Urothelium cell line (cell line): ENCODE measurements at places on chromosomes 2 and 18.

GRCh38 chr18:43620936-43621335 is 343.6 kb upstream of the SYT4 start:
- peak; percentile 19 for DNase-seq

GRCh38 chr2:239286901-239287300 is 113.9 kb downstream of the HDAC4 start:
- no peak for DNase-seq

DNA sequence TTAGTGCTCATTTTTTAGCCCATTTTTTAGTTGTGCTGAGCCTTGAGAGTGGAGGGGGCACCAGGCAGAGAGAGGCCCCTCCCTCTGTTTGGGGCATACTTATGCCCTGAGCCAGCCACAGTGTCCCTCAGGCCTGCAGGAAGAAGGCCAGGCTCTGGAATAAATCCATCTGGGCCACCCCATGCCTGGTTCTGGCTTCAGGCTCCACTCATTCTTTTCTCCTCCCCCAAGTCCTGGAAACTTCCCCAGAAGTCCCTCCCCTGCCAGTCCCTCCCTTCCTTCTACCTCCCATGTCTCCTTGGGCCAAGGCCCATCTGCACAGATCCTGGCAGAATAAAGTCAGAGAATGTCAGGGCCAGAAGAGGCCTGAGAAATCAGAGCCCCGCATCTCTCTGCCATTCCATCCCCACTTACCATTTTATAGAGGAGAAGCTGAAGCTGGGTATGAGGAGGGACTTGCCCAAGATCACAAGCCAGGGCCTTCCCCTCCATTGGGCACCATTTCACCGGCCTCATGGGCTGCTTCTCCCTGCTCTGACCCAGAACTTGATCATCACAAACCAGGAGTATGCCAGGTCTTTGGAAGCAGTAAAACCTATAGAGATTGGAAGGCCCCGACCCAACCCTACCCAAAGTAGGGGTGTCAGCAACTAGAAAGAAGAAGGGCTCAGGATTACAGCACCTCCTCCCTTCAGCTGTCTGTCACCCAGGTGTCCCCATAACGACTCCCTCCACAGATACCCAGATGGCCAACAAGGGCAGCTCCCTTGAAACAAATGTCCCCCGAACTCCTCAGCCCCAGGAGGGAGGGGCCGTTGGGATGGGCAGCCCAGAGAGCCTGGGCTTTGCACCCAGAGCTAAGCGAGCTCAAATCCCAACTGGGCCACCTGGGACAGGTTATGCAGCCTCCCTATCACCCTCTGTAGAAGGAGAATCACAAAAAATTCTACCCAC is 108.4 kb downstream of the POLR1A start:
- no peak for DNase-seq

DNA sequence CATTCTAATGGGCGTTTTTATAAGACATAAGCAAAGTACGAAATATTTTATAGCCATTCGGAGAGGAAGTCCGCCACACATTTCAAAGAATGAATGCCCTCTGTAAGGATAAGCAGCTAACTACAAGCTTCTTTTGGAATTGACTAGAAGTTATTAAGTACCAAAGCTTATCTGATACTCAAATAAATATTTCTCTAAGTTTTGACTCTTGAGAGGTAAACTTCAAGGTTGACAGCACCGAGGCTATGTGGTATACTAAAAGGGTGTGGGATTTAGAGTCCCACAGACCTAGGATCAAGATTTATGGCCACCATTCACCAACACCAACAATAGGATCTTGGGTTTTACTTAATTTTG is 48.1 kb upstream of the MSH2 start:
- no peak for DNase-seq

GRCh38 chr2:219523031-219523671 is 8.9 kb downstream of the ASIC4 start:
- no peak for DNase-seq

- DNase-seq, result no peak
These were observed 286.5 kb downstream of the C1D start for GRCh38 chr2:67776276-67776675.

DNA sequence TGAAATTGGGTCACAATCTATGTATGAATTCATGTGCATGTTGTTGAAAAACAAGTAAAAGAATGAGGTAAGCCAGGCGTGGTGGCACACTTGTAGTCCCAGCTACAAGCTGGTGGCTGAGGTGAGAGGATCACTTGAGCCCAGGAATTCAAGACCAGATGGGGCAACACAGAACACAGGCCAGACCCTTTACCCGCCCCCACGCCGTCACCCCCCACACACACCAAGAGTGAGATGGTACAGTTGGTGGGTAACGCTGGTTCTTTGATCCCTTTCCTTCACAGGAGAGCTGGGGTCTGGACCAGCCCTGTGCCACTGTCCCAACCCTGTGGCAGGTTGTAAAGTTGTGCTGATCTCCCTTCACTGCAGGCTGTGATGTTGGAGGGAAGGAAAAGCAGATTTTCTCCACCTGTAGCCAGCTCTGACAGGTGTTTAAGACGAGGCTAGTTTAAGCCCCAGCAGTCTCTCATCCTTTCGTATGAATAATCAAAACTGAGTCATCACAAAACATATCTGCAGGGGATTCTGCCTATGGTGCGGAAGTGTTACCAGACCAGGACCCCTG is 13.6 kb downstream of the B3GNT2 start:
- DNase-seq, result no peak

DNA sequence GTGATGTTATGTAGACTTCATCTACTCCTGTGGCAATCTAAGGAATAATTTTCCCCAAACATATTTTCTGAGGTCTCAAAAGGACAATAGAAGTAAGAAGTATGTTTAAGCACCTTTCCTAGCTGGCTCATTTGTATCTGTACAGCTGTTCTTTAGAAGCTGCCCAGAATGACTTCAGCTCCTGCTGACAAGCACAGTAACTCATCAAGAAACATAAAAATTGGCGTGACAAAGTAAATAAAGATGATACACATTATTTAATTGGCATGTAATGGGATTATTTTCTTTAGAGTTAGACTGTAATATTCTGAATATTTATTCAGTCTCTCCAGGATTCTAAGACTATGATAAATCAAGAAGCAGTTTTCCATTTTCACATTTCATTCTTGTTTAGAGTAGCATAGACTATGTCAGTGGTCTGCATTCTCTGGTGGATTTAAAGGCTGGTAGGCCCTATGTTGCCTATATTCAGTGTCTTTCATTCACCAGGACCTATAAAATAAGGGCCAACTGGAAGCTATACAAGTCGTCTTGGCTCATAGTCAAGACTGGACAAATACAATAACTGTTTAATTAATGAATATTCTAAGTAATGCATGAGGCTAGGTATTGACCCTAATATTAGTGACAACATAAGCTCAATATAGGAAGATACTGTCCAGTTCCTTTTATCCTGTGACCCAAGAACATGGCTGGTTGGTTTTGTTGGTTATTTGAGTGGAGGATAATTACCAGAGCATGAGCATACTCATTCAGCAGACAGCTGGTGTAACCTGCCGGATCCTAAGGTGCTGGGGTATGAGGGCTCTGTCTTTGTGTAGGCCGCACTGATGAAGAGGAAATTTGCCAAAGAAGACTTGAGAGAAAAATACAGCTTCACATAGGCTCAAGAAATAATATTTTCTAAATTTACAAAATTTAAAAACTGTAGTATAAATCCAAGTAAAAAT is 107.0 kb downstream of the PDE1A start:
- no peak for DNase-seq

- DNase-seq, result no peak
These were observed 70.4 kb upstream of the ST6GAL2 start for GRCh38 chr2:106956416-106956815.

- no peak for DNase-seq
These were observed 70.9 kb downstream of the TMEFF2 start for GRCh38 chr2:192123847-192124246.

GRCh38 chr2:14557111-14557510 is 75.4 kb upstream of the LRATD1 start:
- no peak for DNase-seq

- DNase-seq, result no peak
These were observed 213.7 kb upstream of the RAB6C start for GRCh38 chr2:129765678-129766351.

DNA sequence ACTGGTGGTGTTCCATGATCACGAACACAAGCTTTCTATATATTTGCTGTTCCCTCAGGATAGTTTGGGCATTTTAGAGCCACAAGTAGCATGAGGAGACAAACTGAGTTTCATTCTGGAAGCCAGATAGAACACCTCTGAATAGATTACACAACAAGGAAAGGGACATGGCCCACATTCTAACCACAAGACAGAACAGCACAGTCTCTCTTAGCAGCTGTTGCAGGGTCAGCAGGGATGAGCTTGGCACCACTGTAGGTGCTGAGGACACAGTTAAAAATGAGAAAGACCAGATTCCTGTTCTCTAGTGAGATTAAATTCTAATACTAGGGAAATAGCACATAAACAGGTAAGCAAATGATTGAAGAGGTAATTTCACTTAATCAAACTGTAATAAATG is 235.3 kb downstream of the ZNF407 start:
- DNase-seq, result no peak

GRCh38 chr2:51673628-51674027 is 641.7 kb upstream of the NRXN1 start:
- no peak for DNase-seq

GRCh38 chr2:69177785-69178636 is 165.0 kb downstream of the ANTXR1 start:
- DNase-seq, result peak; percentile 97

DNA sequence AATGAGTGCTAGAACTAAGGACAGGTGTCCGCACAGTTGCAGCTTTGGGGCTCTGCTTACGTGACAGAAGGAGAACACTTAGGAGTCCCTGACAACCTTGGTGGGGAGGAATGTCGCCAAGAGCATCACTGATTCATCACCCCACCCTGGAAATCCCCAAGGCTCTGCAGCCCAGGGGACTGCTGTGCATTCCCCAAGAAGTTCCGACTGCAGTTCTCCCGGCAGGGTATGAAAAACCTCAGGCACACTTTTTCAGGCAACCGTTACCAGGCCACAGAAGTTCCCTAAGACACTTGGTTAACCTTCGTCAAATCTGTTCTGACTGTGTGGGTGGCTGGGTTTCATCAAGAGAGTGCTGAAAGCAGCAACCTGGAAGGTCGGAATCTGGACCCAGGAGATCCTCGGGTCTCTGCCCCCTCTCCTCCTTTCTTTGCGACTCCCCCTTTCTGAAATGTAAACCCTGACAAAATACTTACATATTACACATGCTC is 192.1 kb upstream of the CXCR4 start:
- no peak for DNase-seq

DNA sequence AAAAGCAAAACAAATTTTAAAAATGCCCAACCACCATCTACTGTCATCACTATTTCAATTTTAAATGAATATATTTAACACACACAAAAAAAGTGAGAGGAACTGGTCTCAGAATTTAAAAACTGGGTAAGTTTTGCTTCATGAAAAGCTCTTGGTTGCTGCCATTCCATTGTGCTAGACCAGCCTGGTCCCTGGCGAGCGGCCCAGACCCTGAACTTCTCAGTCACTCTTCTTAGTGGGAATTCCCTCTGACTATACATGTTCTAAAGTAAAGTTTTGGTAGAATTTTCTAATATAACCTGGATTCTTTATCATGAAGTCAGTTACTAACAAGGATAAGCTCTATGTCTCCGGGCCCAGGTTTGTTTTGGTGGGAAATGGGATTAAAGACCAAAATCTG is 34.8 kb upstream of the TMEM177 start:
- DNase-seq, result no peak

DNA sequence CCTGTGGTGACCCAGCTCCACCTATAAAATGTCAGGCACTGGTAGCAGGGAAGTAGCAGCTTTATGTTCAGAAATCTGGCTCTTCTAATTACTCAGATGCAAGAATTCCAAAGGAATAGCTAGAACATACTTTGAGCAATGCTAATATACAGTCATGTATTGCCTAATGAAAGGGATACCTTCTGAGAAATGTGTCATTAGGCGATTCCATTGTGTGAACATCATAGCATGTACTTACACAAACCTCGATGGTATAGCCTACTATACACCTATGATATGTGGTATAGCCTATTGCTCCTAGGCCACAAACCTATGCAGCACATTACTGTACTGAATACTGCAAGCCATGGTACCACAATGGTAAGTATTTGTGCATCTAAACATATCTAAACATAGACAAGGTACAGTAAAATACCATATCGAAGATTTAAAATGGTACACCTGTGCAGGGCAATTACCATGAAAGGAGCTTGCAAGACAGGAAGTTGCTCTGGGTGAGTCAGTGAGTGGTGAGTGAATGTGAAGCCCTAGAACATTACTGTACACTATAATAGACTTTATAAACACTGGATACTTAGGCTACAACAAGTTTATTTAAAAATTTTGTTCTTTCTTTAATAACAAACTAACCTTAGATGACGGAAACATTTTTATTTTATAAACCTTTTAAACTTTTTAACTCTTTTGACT is 50.3 kb upstream of the ETAA1 start:
- no peak for DNase-seq

DNA sequence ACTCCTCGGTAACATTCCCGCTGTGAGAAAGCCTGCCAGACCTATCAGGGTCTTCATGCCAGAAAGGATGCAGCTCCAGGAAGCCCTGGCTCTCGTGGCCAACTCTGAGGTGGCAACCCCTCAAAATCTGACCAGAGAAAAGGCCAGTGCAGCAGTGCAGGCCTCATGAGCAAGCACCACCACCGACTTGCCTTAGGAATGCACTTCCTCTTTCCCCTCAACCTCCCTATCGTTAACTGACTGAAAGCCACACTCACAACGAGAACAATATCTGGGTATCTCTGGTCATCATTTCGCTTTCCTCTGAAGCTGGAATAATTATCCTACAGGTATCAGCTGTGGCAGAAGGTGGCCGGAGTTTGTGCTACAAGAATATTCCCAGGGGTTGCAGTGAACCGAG is 101.4 kb upstream of the POU3F3 start:
- DNase-seq, result no peak

- DNase-seq, result peak; percentile 37
These were observed 934.1 kb upstream of the KLHL29 start for GRCh38 chr2:22450831-22451230.

- peak; percentile 55 for DNase-seq
These were observed 437.6 kb downstream of the DLGAP1 start for GRCh38 chr18:4017480-4017879.

GRCh38 chr2:82591718-82592117 is 1867.4 kb downstream of the SUCLG1 start:
- DNase-seq, result no peak

DNA sequence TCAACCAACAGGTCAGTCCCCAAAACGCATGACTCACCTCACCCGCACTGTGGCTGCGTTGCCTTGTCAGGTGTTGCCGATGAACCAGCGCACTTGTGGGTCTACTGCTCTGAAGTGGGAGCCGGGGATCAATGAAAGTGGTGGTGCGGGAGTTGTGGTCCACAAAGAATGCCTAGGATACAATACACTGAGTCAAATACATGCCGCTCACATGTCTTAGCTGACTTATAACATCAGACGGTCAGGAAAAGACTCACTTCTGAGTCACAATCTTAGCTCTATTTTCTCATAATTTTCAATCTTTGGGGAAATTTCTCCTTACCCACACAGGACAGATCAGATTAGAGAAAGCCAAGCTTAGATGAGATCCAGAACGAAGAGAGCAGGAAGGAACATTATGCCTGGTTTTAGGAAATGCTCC is 107.1 kb upstream of the STK17B start:
- peak; percentile 51 for DNase-seq

GRCh38 chr2:70123051-70123828 is 36.0 kb downstream of the PCBP1 start:
- no peak for DNase-seq
